ENCODE measurements at places on chromosomes 2 and 18.

DNA sequence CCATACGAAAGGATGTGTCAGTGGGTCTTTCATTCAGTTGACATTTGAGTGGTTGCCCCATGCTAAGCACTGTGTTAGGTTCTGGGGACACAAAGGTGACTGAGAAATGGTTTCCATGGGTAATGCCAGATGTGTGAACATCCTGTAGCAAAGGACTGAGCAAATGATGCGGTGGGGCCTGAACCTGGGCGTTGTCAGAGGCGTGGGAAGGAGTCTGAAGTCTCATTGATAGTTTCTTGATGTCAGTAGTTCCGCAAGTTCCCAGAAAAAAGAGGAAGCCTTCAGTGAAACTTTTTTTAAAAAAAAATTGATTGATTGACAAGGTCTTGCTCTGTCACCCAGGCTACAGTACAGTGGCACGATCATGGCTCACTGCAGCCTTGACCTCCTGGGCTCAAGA is 56.9 kb downstream of the LIMS1 start:
- no peak for DNase-seq

- peak; percentile 17 for DNase-seq
These were observed 3.7 kb upstream of the BCL2L11 start for GRCh38 chr2:111116843-111117597.

GRCh38 chr2:233414777-233415570 is 60.7 kb downstream of the DGKD start:
- no peak for DNase-seq

DNA sequence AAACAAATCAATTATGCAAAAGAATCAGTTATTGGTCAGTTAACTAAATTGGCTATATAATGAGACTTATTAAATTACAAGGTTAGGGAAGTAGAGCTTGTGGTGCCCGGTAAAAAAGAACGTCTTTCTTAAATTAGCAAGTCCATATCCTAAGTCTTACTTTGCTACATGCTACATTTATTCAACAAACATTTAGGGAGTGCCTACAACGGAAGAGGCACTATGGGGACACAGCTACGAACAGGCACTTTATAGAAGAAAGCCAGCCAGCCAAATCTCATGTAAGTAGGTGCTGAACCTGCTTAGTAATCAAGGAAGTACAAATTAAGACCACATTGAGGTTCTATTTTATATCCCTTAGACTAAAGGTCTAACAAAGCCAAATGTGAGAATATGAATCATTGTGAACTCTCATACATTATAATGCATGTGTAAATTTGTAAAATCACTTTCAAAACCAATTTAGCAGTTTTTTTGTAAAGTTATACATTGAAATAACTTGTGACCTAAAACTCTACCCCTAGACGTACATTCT is 59.9 kb downstream of the PDK1 start:
- no peak for DNase-seq

All from cortex of kidney (tissue), 1 donor.